Activated CD8-positive, alpha-beta T cell treated with anti-CD3 and anti-CD28 coated beads for 36 hours (primary cell): ENCODE measurements at places on chromosomes 12 and 14. TPM values are rescaled to one million over a fixed set of nuclear protein-coding genes. Genes with fewer than 3 reads are reported as not detected.

HSPB8 gene
- not detected for total RNA-seq

CEP290 gene
- 15.3 TPM for total RNA-seq

KNTC1 gene
- 129 TPM for total RNA-seq

GPR84 gene
- total RNA-seq: not detected

TCL1B gene
- not detected for total RNA-seq

NOC4L gene
- 41.2 TPM for total RNA-seq

COX8C gene
- total RNA-seq: not detected

ZNF219 gene
- 7.2 TPM for total RNA-seq
